RKO (cell line): ENCODE measurements at places on chromosomes 12 and 14.

- DNase-seq, result no peak
Observed at GRCh38 chr12:1660304-1661187, 30.3 kb upstream of the ADIPOR2 start.

DNA sequence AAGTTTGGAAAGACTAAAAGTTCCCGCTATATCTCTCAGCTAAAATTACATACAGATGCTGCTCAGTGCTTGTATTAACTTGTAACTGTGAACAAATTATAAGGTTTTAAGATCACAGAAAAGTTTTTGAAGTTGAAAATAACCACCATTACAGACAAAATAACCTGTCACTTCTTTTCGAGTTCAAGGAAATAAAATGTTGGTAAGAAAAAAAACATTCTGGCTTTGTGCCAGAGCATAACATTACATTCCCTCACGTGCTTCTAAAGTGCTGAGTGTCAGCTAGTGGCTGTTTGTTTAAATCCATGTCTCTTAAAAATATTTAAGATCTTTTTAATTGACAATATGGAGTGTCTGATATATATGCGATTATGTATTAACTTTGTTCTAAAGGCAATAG is 27.2 kb upstream of the ADAMTS20 start:
- DNase-seq, result no peak

DNA sequence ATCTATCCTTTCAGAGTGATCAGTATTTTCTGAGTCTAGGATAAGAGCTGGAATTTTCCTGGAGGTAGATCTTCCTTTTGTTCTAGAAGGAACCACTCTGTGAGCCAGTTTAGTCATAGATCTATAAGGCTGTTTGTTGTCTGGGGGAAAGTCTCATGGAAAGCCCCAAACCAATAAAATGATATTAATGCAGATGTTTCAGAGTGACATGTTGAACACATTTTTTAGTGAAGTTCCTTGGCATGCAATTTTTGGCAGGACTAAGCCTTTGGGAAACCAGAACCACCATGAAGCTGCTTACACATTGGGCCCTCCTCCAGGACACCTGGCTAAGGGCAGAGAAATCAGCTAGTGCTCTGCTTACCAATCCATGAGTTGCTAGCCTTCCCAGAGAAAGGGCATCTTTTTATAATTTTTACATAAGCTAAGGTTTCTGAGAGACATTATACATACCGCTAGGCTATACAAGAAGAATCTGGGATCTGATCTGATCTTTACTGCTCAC is 101.5 kb upstream of the PCED1B start:
- DNase-seq, result no peak

- peak; percentile 3 for DNase-seq
Observed at GRCh38 chr12:73656375-73656774, 881.3 kb upstream of the ATXN7L3B start.

- DNase-seq, result no peak
Observed at GRCh38 chr14:24845851-24846250, 204.1 kb downstream of the STXBP6 start.

- DNase-seq, result no peak
Observed at GRCh38 chr12:25074954-25075353, 120.0 kb downstream of the DNAI7 start.

- DNase-seq, result no peak
Observed at GRCh38 chr12:51865757-51866270, 17.3 kb upstream of the FIGNL2 start.

DNA sequence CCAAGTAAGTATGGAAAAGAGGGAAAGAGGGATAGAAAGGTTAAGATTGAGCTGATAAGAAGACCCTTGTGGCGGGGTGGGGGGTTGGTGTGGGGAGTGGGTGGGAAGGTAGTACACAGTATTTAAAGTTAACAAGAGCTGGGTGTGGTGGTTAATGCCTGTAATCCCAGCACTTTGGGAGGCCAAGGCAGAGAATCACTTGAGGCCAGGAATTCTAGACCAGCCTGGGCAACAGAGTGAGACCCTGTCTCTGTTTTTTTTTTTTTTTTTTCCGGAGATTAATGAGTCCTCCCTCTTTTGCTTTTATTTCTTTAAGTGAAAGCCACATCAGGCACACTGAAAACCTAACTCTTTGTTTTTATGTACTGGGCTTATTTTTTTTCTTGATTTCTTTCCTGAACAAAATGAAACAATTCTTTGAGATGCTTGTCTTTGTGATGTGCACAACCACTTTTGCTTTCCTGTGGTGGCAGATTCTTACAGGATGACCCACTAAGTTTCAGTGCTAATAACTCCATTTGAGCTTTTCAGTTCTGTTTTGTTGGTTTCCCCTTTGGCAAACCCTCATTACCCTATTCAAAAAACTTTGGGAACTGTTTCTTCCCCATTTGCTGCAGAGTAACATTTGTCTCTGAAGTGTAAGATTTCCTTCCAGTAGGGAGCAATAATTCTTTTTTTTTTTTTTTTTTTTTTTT is 54.8 kb downstream of the WNK1 start:
- no peak for DNase-seq

DNA sequence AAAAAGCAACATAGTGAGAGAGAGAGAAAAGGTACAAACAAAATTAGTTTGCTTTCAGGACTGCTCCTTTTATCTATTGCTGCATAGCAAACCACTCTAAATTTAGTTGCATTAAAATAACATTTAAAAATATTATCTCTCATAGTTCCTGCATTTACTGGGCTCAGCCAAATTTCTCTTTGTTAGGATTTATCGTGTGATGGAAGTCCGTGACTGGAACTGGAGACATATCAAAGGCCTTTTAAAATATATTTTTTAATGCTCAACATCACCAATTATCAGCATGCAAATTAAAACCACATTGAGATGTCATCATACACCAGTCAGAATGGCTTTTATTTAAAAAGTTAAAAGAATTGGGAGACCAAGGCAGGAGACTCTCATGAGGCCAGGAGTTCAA is 107.6 kb upstream of the SYT1 start:
- DNase-seq, result no peak

DNA sequence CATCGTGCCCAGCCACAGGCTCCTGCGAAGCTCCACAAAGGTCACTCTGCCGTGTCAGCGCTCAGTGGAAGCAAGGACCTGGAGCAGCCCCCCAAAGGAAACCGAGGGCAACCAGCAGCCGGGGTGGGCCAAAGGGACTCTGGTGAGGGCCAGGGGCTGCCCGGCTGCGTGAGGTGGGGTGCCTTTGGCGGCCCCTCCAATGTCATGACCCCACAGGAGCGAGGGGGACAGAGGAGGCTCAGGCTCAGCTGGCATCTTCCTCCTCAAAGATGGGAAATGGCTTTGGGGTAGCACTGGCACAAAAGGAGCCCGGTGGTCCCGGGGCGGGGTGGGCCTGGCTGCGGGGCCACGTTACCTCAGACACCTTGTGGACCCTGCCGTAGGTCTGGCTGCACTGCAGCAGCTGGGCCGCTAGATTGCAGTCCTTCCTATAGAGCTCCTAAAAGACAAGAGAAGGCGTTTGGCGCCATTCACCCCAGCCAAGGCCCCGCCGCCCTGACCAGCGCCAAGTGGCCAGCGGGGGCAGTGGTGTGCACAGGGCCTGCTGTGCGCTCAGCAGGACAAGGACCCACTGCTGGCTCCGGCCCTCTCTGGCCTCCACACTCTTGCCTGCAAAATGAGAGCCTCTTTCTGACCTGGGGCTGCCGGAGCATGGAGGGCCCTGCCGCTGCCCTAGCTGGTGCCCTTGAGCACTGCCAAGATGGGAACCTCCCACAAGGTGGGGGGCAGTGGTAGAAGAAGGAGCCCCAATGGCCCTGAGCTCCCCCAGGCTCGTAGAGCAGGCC is 46.9 kb downstream of the BEGAIN start:
- peak; percentile 23 for DNase-seq

DNA sequence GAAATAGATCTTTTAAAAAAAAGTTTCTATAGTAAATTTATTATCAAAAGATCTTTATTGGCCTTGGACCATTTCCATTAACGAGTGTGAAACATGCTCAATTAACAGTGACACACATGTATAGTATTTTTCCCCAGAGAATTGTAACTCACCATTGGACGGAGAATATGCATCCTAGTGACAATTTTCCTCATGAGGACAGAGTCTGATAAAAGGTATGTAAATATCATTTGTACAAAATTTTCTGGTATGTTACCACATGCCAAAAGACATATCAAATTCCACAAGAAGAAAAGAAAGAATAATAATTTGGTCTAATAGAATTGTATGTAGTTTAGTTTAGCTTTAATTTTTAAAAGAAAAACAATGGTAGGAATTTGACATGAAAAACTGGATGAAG is 1096.0 kb upstream of the FLRT2 start:
- DNase-seq, result no peak

- no peak for DNase-seq
Observed at GRCh38 chr12:1803736-1804135, 16.6 kb upstream of the LRTM2 start.

- no peak for DNase-seq
Observed at GRCh38 chr14:72605096-72605920, 288.6 kb downstream of the DPF3 start.

GRCh38 chr14:92956961-92957360 is 34.0 kb downstream of the CHGA start:
- DNase-seq, result no peak

GRCh38 chr14:32072676-32073075 is 4.4 kb upstream of the ARHGAP5 start:
- DNase-seq, result no peak

DNA sequence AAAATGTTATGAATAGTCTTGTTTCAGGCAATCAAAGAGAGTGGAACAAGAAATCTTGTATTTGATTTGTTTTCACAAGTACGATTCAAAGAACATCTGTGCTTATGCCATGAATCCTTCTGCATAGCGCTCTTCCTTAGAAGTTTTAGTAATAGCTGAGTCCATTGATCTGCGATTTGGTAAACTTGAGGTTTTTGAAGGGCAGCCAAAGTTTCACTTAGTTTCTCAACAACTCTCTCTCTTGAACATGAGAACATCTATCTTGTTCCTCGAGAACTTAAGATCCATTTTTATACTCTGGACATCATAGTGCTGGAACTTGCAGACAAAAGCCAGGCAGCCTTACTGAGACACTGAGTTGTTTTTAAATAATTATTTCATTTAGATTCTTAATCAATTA is 96.2 kb upstream of the USP15 start:
- no peak for DNase-seq

DNA sequence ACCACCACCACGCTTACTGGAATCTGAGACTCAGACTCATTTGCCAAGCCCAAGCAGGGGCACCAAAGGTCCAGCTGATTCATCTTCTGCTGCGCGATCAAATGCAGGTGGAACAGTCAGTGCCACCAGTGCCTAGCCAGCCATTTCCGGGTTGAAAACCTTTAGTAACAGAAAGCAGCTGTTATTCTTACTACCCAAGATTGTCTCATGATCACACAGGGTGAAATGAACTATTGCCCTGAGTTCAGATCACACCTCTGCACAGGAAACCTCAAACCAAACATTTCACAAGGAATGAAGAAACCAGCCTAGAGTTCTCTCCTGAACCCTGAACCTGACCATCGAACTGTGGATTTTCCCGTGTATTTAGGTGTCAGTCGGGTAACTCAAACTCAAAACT is 88.9 kb downstream of the RIMBP2 start:
- no peak for DNase-seq

DNA sequence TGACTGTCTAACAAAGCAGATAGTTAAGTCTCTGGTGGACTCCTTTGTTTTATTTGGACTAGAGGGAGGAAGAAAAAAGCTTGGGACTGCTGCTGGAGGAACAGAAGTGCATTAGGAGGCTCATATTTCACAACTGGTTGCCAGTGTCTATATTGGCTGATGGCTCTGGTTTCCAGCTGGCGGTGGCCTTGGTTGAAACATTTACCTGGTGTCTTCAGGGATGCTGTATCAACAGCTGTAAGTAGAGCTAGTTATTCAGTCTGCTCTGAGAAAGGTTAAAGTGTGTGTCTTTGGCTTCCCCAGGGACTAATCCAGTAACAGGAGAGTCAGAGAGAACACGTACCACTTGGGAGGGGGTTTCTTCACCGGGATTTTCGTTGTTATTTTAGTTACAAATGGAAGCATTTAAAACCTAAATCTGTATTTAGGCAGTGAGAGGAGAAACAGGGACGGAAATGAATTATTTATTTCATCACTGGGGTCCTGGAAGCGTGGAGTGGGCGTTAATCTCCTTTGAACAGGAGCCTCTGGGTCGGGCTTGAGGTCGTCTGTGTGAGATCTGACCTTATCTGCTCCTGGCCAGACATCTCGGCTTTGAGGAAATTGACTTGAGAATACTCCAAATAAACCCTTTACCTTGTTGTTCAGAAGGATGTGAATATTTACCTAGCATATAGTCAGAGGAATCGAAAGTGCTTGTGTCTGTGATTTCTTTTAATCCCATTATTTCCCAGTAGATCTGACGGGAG is 149.9 kb downstream of the NRXN3 start:
- no peak for DNase-seq

DNA sequence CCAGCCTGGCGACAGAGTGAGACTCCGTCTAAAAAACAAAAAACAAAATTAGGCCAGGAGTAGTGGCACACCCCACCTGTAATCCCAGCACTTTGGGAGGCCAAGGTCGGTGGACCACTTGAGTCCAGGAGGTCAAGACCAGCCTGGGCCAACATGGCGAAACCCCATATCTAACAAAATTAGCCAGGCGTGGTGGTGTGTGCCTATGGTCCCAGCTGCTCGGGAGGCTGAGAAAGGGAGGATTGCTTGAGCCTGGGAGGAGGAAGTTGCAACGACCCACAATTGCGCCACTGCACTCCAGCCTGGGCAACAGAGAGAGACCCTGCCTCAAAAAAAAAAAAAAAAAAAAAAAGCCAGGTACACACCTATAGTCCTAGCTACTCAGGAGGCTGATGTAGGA is 37.0 kb downstream of the KDM2B start:
- DNase-seq, result no peak

DNA sequence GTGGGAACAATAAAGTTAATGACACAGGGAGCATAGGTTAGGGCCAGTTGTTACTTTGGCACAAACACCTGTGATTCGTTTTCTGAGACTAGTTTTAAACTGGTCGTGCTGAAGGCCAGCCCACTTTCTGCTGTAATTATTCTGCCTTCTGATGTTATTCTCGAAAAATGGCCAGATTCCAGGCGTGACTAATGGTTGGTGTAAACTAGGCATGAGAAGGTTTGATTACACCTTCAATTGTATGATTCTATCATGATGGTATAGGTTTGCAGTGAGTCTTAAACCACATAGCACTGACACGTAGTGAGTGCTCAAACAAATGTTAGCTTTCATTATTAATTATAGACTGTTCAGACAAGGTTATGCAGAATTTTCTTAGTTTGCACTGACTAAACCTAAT is 39.0 kb downstream of the CKB start:
- peak; percentile 89 for DNase-seq

DNA sequence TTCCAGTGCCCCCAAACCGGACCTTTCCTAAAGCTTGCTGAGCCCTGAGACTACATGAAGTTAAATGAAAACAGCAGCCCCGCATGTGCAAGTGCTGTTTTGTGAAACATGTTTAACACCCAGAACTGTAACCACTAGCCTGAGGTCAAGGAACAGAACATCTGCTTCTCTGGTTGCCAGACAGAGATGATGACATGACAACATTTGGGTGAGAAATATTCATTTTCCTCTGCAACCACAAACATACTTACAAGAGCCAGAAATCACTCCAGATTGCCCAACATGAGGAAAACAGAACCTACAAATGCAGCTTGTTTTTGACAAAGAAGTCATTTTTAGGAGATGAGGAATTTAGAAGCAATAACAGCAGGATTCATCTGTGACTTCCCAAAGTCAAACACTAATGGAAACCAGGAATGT is 110.4 kb downstream of the BCAT1 start:
- DNase-seq, result no peak
